AG04450 (cell line): ENCODE measurements at places on chromosomes 5 and 9. TPM values are rescaled to one million over a fixed set of nuclear protein-coding genes. Genes with fewer than 3 reads are reported as not detected.

ARSI gene
- polyA plus RNA-seq, result 11.3 and 15.8 TPM in 2 replicates

LOX gene
- 228 and 239 TPM in 2 replicates for polyA plus RNA-seq

JAKMIP2 gene
- polyA plus RNA-seq, result 0.02 and 0.19 TPM in 2 replicates

BASP1 gene
- 181 and 227 TPM in 2 replicates for polyA plus RNA-seq

GKAP1 gene
- polyA plus RNA-seq, result 2.3 and 4.7 TPM in 2 replicates

IFT74 gene
- 9.4 and 15.6 TPM in 2 replicates for polyA plus RNA-seq
